ENCODE measurements at places on chromosomes 1 and 21.

GRCh38 chr1:65267271-65267670 is 42.1 kb upstream of the DNAJC6 start:
- no peak for DNase-seq

GRCh38 chr1:242747233-242747632 is 222.7 kb upstream of the PLD5 start:
- DNase-seq, result no peak

GRCh38 chr1:111908011-111908621 is 81.4 kb downstream of the KCND3 start:
- no peak for DNase-seq

- DNase-seq, result no peak
Observed at GRCh38 chr1:40276122-40276521, 18.1 kb downstream of the ZMPSTE24 start.

DNA sequence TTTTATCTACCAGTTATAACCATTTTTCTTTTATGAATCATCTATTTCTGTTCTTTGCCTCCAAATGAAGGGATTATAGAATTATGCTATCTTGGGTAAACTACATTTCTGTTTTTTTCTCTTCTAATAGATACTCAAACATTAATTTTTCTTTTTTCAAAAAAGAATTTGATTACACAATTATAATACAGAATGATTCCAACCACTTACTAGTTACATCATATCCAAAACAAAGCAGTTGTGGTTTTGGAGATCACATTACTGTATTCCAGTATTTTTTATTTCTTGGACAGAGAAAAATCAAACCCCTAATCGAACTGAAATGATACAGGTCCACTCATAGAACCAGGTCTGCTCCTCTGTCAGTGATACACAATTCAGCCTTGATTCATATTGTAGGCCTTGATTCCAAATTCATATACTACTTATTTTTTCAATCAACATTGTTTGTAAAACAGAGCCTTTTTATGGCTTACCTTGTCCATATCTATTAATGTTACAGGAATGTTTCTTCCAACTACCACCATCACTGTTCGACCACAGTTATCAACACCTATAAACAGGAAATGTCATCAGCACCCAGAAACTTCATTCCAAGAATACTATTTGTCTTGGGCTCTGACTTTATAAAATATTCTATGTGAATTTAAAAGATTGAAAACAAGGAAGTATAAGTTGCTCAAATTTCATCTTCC is 43.2 kb downstream of the GDAP2 start:
- DNase-seq, result no peak

DNA sequence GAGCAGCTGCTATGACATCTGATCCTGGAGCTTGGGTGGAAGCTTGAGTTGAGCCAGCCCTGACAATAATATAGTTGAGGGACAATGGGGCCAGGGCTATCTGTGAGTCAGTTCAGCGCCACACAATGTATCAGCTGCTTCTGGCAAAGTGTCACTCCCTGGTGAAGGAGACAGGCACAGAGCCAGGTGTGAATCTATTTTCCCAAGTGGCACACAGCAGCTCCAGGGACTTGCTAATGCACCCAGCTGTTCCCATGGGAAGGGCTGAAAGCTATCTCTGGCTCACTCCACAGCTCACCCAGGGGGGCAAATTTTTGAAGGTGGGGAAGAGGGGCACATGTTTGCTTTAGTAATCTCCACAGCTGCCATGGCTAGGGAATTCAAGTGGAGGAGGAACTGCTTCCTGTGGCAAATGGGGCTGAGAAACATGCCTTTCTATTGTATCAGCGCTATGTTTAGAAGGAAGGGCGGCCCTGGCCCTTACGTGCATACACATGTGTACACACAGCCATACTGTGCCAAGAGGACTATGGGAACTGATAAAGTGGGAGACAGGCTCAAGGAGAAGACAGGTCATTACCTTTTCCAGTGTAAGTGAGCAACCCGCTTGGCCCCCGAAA is 2.2 kb downstream of the CYB5R1 start:
- DNase-seq, result peak; percentile 60

GRCh38 chr1:201591981-201592380 is 53.1 kb downstream of the NAV1 start:
- DNase-seq, result no peak

GRCh38 chr1:67639361-67639760 is 45.6 kb upstream of the GADD45A start:
- no peak for DNase-seq

DNA sequence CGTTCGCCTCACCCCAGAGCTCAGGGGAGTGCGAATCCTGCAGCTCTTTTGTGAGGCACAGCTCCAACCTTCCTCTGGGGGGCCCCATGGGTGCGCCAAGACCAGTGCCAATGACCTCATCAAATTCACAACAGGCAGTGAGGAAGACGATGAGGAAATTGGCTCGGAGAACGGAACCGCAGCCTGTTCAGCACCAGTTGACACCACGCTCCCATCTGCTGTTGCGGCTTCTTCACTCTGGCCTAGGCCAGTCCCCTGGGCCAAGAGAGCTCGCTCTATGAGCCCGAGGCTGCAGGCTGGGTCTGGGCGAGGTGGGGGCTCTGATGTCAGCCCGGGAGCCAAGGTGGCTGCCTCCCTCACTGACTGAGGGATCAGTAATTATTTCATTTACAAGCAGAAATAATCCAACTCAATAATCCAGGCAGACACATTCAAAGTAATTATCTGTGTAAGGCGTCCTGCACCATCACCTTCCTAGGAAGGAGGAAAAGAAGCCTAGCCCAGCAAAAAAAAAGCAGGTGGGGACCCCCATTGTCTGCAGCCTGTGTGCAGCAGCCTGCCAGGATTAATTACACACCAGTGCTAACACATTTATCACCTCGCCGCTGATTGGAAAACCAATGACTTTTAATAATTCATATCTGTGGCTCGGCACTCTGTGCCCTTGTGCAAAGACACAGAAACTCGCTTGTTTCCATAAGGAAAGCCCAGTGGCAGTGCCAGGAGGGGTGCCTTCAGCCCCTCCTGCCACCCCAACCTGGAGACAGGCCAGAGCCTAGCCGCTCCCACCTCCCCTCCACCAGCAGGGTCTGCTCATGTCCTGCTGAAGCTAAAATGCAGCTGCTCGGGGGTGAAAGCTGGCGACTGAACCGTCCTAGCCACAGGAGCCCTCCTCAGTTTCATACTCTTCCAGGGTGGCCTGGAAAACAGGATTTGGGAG is 1.9 kb downstream of the PLEKHA6 start:
- DNase-seq, result peak; percentile 51

DNA sequence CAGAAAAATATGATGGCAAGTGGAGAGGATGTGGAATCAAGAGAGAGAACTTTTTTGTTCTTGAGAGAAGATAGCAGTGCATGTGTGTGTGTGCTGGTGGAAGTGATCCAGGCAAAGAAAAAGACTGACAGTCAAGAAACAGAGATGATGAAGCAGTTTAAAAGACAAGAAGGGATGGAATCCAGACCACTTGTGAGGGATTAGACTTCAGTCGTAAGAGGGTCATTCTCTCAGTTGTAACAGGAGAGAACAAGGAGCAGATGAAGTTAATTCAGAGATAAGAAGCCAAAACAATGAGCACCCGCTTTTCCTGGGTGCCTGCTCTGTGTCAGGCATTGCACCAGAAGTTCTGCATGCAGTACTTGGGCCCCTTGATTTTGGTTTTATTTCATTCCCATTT is 76.6 kb downstream of the RNF220 start:
- DNase-seq, result no peak

- DNase-seq, result no peak
Observed at GRCh38 chr1:117609471-117609911, 3.6 kb downstream of the TENT5C start.

DNA sequence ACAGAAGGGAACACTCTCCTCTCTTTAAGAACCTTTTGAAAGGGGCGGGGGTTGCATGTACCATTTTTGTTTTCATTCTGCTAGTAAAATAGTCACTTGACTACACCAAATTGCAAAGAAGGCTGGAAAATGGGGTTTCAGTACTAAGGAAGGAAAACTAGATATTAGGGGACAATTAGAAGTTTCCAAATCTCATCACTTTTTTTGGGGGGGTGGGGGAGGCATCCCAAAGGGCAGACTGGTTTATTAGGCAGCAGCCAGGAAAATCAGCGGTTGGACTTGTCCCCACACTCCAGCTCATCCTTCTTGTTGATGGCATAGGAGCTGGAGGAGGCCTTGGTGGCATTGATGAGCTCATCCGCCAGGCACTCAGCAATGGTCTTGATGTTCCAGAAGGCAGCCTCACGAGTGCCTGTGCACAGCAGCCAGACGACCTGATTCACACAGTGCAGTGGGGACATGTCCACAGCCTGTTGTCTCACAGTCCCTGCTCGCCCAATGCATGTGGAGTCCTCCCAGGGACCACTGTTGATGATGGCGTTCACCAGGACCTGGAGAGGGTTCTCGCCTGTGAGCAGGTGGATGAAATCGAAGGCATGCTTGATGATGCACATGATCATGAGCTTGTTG is 1.7 kb upstream of the TMEM50B start:
- DNase-seq, result peak; percentile 42

GRCh38 chr1:209704584-209704983 is at the start of gene HSD11B1:
HSD11B1 (plus strand) TSS chr1:209704846; CDS start chr1:209704943, 97 bp downstream.
- no peak for DNase-seq

- DNase-seq, result no peak
Observed at GRCh38 chr21:37208741-37209225, 58.4 kb downstream of the VPS26C start.

- DNase-seq, result no peak
Observed at GRCh38 chr1:112557385-112557784, 48.6 kb downstream of the WNT2B start.
